ENCODE measurements at places on chromosomes 4 and X.

DNA sequence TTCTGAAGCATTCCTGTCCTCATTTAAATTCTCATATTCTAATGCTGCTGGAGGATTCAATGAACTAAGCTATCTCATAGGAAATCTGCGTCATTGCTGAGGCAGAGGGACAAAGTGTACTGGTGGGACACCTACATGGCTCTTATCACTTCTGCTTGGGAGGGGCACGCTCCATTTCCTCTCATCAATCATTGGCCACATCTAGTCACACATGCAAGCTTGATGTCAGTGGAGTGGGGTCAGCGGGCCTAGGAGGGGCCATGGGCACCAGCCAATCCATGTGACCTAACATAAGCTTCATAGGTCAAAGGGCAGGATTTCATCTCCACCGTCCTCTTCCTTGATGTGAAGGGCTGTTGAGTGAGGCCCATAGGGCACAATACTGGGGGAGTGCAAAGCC is 21.4 kb downstream of the BEX3 start:
- DNase-seq = no peak

- DNase-seq = no peak
These were observed 716.1 kb upstream of the INTU start for GRCh38 chr4:126916626-126917140.

DNA sequence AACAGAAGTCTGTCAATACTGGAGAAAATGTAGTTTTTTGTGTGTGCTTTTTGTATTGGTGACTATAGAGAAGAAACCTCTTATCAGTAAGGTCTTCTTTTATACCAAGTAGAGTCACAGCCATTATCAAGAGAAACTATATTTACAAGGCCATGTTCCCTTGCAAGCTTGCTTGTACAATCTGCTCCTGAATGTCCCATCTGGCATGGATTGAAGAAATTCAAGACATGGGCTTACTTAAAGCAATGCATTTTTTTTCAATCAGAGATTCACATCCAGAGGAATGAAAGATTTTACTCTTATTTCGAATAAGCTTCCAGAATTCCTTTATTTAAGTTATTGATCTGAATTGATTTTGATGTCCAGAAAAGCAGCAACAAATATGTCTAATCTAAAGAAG is 537.3 kb upstream of the RPS6KA3 start:
- DNase-seq = no peak

- DNase-seq = no peak
These were observed 958.8 kb downstream of the PCDH18 start for GRCh38 chr4:136573460-136573859.

DNA sequence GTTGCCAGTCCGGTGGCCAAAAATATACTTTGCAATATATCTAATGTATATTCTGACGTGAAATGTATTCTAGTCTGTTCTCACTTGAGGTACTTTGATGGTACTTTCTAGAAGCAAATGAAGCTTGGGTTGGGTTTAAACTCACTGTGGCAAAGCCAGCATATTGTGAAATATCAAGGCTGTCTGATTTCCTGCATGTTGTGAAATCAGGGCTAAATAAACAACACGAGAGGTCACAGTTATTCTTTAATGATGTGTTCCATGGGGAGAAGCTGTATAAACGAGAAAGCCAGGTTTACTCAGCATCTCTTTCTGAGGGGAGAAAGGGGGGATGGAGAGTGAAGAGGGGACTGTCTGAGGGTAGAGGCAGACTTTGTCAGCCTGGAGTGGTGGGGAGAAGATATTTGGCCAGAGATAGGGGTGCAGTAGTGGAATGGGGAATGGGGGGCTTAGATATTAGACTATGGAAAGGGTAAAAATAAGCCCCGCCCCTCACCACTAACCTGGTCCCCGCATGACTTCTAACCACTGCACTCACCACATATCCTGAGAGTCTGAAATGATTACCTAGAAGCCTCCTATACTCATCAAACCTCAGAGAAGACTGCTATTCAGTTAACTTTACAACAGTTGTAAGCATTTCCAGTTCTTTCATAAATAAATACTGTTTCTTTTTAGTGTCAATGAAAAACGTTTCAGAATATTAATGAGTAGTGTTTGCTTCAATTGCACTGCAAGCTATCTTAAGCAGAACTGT is 5.9 kb upstream of the SCARB2 start:
- DNase-seq = peak; percentile 46

DNA sequence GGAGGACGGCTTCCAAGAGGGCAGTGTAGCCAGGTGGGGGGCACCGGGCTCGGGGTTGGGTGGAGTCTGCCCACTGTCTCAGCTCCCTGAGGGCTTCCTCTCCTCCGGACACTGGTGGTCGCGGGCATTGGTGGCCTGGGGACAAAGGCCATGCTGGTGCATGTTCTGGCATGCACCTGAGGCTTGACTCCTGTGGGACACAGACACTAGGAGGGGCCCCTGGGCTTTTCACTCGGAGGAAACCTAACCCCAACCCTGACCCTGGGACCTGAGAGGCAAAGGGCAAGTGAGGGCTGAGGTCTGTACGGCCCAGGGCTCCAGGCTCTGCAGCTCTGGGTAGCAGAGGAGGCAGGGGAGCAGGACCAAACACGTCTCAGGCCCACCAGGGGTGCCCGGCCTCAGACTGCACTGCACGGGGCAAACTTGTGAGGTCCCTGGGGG is 22.3 kb upstream of the FGFR3 start:
- DNase-seq = no peak

Measured in ovary (tissue), 10 donors.